K562 (cell line): ENCODE measurements at places on chromosomes 6 and 20.

- DNase-seq = no peak
Measured at GRCh38 chr6:111793711-111794111, 79.5 kb downstream of the FYN start.

- DNase-seq = no peak
Measured at GRCh38 chr20:1674361-1674760, 16.8 kb upstream of the SIRPG start.

GRCh38 chr6:146146836-146147235, 118.0 kb downstream of the GRM1 start:
- DNase-seq = no peak

GRCh38 chr6:139294090-139294489, 2.3 kb upstream of the TXLNB start:
- no peak for DNase-seq

- no peak for DNase-seq
Measured at GRCh38 chr6:16493112-16493511, 254.7 kb downstream of the GMPR start.

- no peak for DNase-seq
Measured at GRCh38 chr20:757506-757905, 10.8 kb downstream of the SLC52A3 start.

GRCh38 chr20:62696989-62697388, 11.6 kb upstream of the NTSR1 start:
- no peak for DNase-seq

DNA sequence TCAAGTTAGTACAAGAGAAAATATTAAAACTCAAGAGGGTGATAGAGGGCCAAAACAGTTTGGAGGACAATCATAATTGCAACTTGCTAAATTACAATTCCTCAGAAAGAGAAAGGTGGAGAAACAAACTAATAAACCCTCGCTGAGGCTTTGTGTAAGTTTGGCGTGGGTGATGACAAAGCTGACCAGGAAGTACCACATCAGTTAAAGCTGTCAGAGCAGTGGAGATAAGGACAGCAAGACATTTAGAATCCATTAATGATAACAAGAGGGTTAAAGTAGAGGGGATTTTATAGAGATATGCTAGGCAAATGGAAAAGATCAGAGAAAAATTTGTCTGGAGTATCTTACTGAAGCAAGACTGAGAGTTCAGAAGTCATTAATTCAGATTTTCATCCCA, 334.4 kb downstream of the TFAP2B start:
- DNase-seq = peak; percentile 54

- DNase-seq = no peak
Measured at GRCh38 chr6:120648713-120649112, 685.6 kb downstream of the TBC1D32 start.

DNA sequence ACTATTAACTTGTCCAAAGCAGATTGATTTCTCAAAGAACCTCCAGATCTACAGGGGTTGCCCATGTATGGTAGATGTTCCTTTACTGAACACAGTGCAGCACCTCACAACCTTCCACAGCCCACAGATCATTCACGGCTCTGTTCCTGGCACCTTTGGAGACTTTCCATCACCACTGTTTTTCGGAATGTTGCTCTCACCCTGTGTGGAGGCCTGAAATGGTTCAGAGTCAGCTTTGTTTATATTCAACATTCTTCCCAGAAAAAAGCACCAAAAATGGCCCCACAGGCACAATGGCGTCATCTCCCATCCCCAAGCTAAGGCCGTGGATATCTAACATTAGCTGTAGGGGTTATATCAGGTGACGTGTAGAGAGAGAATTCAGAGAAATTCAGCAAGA, 74.7 kb downstream of the DHX35 start:
- no peak for DNase-seq

DNA sequence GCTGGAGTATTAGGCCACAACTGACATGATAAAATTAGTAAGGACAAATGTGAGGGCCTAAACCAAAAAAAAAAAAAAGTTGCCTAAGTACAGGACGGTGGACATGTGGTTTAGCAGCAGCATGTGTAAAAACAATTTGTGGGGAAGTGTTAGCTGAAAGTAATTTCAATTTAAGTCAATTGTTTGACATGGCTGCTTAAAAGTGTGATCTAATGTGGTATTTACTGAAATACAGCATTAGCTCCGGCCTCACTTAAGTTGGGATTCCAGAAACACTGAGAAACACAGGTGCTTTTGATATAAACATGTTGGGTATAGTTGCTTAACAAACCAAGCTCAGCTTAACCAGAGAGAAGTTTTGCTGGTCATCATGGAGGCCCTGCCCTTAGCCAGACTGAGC, 119.7 kb downstream of the FYN start:
- no peak for DNase-seq

DNA sequence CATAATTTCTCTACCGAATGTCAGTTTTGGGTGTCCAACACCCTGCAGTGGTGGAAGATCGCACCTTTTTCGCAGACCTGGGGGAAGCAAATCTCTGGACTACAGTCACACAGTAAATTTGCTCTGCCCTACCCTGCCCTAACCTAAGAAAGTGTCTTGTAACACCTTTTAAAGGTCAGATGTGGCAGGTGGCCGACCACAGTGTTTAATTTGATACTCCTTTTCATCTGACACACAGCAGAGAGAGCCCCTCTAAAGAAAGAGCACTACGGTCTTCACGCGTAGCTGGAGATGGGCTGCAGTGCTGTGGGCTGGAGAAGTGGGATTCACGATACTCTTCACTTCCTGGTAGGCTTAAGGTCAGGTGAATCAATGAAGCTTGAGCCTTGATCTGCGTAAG, 109.9 kb downstream of the TMEM242 start:
- DNase-seq = no peak

DNA sequence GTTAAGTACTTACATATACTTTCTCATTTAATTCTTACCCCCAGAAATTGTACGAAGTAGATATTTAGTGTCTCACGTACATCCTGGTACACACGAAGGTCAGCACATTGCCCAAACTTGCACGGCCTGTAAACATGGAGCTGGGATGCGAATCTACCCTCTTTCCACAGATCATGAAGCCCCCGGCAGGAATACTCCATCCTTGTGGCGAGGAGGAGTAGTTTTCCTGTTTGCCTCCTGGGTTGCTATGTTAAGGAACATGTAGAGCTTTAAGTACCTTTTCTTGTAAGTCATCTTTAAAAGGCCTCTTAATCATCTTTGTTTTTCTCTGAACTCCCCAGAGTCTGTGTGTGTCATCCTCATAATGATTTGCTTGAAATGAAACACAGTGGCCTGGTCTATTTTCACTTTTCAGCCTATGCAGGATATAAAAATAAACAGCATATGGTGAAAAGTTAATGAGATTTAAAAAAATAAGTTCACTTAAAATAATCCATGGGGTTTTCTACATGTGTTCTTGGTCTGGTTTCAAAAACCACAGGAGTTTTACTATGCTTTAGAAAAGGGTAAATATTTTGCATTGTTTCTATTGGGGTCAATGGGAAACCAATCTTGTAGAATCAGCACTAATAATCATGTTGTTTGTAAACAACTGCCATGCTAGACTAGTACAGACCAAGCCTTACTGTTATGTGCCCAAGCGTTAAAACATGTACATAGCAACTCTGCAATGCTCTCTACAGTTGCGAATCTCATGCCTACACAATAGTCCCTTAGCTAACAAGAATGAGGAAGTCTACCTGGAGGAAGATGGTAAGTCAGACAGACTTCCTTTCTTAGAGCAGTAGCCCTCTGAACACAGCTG, 9.3 kb upstream of the ARID1B start:
- DNase-seq = no peak

DNA sequence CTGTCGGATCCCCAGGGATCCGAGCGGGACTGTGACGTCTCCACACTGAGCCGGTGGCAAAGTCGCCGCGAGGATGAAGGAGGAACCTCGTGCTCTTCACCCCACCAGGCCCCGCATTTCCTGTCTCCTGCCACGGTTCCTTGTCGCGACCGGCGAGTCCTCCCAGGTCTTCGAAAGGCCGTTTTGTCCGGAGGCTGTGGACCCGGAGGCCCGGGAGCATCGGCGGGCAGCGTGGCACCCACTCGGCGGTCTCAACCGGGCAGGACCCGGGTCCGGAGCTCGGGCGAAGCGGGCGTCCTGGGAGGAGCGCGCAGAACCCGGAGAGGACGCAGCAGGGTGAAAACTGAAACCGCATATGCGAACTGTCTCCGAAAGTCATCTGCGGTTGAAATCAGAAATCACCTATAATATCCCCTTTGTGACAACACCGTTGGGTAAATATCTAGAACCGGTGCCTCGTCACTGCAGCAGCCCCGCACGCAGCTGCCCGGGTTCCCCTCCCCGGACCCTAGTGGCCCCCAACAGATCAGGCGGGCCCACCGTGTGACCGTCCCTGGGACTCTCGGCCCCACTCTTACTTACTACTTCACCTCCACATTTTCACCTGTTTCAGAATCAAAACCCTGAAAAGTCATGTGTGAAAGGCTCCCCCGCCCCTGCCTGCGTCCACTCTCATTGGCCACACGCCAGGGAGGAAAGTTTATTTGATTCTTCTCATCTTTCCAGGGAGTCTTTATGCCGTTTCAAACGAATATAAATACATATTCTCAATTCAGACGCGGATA, 3.1 kb upstream of the ULBP2 start:
- no peak for DNase-seq

DNA sequence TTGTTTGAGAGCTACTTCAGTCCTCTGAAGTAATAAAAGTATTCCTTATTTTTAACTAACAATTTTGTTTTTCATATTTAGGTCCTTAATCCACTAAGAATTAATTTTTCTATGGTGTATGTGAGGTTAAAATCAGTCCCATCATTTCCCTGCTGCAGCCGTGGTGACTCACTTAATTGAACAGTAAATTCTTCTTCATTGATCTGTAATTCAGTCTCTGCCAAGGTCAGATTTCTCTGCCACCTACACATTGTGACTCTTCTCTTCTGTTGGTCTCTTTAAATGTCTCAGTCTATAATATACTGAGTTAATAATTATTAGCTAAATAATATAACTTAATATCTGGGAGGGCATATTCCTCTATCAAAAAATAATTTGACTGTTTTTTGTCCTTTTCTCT, 262.3 kb downstream of the UTRN start:
- DNase-seq = no peak

- no peak for DNase-seq
Measured at GRCh38 chr6:100342830-100343229, 121.9 kb downstream of the SIM1 start.

- DNase-seq = no peak
Measured at GRCh38 chr6:141252828-141253608, 879.7 kb upstream of the GJE1 start.

DNA sequence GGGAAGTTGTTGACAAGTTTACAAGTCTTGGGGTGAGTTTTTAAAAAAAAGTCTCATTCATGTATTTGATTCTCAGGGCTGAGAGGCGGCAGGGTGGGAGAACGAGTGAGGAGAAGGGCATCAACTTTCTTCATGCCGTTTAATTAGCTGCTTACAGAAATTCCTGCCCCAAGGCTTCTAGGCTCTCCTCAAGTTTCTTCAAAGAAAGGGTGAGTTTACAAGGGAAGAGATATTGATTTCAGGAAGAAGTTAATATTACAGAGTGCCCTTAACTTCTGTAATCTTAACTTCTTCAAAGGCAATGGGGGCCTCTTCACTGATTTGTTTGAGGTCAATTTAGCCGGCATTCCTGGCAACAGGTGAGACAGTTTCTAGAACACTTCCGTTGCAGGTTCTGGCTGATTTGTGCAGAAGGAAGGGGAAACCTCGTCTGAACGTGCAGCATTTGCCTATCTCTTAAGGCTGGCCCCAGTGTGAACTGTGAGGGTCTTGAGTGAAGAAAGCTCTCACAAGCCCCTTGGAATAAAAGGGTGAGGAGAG, 3.4 kb upstream of the COL12A1 start:
- no peak for DNase-seq

DNA sequence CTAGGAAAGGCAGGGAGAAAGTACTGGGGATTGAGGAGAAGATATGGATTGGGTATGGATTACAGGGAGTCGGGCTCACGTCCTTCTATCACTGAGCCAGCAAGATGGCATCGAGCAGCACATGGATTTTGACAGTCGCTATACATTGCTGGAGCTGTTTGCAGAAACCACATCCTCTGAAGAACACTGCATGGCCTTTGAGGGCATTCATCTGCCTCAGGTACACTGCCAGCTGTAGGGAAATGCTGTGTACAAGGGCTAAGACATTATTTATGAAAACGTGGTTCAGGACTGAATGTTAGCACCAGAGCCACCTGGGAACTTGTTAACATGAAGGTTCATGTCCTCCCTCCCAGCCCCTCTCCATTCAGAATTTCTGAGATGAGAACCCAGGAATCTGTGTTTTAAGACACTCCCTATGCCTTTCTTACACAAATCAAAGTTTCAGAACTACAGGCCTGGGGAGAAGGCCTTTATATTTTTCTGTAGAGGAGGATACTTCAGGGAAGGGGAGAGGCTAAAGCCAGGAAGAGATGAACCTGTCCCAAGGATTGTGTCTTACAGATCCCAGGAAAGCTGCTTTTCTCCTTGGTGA, 3.5 kb downstream of the CUL9 start:
- DNase-seq = no peak

DNA sequence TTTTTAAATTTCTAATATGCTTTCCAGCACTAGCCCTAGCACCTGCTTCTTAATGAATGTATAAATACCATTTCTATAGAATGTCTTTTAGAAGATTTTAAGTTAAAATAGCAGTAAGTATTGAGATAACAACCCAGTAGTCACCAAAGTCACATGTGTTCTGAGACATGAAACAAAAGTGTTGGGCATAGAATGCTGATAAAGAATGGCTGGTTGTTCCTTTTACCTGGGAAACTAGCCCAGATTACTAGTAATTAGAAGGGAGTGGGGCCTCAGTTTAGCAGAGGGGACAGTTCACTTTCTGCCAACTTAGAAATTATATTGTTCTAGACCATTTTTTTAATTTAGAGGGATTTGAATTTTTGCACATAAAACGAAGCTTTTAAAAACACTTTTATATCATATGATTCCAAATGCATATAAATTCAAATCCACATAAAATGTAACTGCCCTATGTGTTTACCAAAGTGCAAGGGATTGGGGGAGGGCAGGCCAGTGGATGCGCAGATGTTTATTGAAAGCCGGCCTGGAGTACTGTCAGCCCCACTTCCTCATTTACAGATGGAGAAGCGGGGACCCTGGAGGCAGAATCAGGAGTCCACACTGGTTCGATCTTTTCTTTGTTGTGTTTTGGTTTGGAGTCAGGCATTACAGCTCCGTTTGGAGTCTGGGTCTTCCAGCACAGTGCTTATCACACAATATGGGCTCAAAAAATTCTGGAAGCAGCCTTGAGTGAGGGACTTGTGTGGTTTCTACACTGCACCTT, 139.8 kb downstream of the ZDHHC14 start:
- no peak for DNase-seq

- DNase-seq = no peak
Measured at GRCh38 chr6:133893946-133894345, 5.0 kb downstream of the TCF21 start.

GRCh38 chr6:36809941-36810803, 29.1 kb downstream of the CPNE5 start:
- DNase-seq = peak; percentile 42

- DNase-seq = no peak
Measured at GRCh38 chr6:167571550-167571949, 246.7 kb downstream of the TTLL2 start.
